Pulmonary artery endothelial cell (primary cell): ENCODE measurements at places on chromosomes 11 and 22. TPM values are rescaled to one million over a fixed set of nuclear protein-coding genes. Genes with fewer than 3 reads are reported as not detected.

Gene BACE1
- total RNA-seq, result 9.3 and 12.4 TPM in 2 replicates

Gene AMPD3
- 0.66 and 3.4 TPM in 2 replicates for total RNA-seq

Gene PHETA2
- total RNA-seq, result 17.5 and 25.4 TPM in 2 replicates

Gene KCNQ1
- 0.04 and 0.07 TPM in 2 replicates for total RNA-seq

Gene SHANK3
- total RNA-seq, result 12.2 and 15.1 TPM in 2 replicates

Gene SGSM1
- total RNA-seq, result 0.20 and 0.21 TPM in 2 replicates

Gene MAP6
- 0.13 and 0.14 TPM in 2 replicates for total RNA-seq

Gene KCNK4
- total RNA-seq, result 0.07 TPM in 1 of 2 replicates, not detected in the other

DNA sequence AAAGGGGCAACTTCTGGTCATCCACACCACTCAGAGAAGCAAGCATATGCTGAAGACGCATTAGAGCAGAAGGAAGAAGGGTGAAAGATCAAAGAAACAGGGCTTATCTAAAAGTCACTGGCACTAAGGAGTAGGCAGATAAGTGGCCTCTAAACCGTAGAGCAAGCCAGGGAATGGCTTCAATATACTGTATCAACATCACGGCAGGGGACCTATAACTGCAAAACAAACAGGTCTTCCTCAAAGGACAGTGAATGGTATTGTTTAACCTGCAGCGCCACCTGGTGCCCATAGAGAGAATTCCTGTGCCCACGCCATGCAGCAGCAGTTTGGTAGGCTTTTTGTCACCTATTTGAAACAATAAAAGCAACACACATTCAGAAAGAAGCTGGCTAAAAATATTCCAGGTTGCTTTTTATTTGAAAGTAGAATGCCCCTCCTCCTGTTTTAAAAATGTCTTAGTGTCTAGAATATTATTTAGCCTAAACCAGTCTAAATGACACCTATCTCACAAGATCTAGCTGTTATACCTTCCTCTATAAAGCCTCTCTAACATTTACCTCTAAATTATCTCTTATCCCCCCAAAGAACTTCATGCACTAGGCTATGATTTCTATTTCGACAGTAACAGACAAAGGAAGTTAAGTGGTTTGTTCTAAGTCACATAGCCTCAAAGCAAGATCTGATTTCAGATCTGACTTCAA lies 21.8 kb downstream of the SNX19 start:
- peak; percentile 48 for DNase-seq

DNA sequence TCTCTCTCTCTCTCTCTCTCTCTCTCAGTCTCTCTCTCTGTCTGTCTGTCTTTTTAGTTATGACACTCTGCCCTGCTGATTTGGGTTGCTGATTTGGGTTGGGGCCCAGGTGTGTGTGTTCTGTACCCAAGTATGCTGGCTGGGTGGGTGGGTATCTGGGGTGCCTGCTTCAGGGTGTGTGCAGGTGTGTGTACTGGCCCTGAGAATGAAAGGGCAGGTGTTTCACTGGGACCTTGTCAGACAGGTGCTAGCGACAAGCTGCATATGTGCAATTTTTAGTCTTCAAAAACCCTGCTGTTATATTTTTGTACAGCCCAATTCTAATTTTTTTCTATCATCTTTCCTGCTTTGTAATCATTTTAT lies 943 bp downstream of the CSF2RB start:
- DNase-seq, result no peak

DNA sequence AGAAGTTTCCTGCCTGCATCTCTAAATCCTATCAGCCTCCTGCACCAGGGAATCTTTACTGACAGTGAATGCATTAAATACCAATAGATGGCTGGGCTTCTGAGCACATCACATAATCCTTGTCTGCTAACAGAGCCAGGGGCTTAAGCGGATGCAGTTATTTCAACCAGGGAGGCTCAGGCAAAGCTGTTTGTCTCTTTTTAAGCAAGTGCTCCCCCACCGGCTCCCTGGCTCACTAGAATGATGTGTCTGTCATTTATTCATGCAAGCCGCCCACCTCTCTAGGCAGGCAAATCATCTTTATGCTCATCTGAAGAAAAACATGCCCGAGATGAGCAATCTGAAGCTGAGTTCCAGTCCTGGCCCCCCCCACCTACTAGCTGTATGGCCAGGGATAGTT lies 182.3 kb downstream of the TENM4 start:
- no peak for DNase-seq

- no peak for DNase-seq
These were observed 108.0 kb downstream of the MICAL3 start for GRCh38 chr22:17916226-17916889.

GRCh38 chr11:75597636-75598035 lies 35.6 kb downstream of the SERPINH1 start:
- DNase-seq, result no peak

DNA sequence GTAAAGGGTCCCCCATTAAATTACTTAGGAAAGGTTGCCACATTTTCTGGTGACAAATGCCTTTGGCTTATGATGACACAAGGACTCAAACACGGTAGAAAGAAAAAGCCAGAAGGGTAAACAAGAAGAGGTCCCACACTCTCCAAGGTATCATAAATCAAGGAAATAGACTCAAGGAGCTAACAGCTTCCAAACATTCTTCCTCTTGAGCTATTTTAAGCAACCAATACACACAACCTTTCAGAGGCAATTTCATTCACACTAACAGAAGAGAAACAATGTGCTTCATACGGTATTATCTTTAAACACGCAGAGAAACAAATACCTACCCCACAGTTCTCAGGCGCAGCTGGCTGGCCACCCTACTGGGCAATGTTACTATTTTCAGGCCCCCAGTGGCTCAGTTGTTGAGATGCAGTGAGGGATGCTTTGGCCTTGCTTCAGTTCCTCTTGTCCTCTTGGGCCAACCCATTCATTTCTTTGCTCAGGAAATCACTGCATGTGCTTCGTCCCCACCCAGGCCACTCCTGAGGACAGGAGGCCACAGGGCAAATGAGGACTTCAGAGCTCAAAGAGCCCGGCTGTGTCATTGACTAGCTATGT lies 15.8 kb downstream of the ABTB2 start:
- DNase-seq, result no peak

GRCh38 chr11:66541892-66542291 lies 4.0 kb downstream of the ZDHHC24 start:
- DNase-seq, result no peak

DNA sequence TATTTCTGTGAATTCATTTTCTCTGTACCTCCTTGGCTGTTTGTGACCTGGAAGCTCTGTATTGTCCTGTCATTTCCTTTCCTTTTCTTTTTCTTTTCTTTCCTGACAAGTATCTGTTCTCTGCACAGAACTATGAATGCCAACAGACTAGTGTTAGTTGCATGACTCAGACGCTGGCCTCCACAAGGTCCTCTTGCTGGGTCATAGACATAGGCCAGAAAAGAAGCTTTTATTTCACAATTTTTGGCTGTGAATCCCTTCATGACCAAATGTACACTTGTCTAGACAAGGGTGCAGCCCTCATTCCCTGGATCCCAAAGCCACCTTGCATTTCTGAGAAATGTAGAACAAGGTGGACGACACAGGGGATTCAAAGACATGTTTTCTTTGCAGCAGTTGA lies 104.1 kb upstream of the MTNR1B start:
- no peak for DNase-seq

DNA sequence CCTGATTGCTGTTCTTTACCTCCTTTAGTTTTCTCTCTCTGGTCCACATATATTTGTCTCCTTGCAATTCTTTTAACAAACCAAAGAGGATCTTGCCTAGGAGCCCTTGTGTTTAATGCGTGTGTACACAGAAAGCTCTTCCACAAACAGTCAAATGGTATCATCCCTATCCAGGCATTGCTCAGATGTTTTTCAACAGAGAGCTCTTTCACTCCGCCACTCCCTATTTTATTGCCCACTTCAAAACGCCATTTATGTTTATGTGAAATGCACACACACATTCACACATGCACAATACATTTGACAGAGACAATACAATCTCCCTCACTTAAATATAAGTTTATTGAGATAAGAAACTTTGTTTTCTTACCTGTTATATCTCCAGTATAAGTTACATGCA lies 4.7 kb downstream of the OR5AP2 start:
- DNase-seq, result no peak

- no peak for DNase-seq
These were observed 19.2 kb downstream of the SERPIND1 start for GRCh38 chr22:20792966-20793728.

GRCh38 chr11:2261436-2262230 lies 8.8 kb downstream of the ASCL2 start:
- DNase-seq, result no peak

DNA sequence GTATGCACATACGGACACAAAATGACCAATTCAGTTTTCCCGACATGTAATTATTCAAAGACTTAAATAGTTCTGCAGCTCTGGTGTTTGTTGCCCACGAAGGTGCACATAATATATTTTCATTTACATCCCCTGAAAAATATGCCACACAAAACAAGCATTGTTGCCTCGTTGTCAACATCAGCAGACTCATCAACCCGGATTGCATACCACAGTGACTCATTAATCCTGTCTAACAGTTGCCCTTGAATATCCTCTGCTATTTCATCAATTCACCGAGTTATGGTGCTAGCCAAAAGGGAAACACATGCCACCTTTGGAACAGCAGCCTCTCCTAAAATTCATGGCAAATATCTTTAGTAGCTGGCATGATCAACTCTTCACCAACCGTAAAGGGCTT lies 582.2 kb downstream of the LRRC4C start:
- no peak for DNase-seq

GRCh38 chr11:69950120-69950519 lies 128.0 kb upstream of the ANO1 start:
- DNase-seq, result no peak

DNA sequence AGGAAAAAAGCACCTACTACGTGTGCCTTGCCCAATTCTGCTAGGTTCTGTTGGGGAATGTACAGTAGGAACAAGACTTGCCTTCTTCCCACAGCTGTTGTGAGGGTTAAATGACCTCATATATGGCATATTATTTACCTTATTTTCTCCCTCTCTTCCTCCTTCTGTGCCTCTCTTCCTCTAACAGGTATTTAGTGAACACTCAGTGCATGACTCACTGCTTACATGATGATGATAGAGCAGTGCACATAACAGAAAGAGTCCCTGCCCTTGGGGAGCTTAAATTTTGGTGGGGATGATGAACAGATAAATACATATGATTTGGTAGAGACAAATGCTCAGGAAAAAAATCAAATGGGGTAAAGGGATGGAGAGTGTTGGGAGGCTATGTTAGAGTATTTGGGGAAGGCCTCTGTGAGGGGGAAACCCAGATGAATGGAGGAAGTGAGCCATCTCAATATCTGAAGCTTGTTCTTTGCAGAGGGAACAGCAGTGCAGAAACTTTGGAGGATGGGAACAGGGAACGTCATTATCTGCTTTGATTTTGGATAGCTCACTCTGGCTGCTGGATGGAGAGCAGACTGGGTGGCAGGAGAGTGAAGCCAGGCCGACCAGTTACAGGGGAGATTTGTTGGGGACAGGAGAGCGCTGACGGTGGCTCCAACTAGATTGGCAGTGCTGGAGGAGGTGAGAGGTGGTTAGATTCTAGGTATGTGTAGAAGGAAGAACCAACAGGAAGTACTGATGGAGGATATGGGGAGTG lies 95.5 kb upstream of the TENM4 start:
- no peak for DNase-seq

DNA sequence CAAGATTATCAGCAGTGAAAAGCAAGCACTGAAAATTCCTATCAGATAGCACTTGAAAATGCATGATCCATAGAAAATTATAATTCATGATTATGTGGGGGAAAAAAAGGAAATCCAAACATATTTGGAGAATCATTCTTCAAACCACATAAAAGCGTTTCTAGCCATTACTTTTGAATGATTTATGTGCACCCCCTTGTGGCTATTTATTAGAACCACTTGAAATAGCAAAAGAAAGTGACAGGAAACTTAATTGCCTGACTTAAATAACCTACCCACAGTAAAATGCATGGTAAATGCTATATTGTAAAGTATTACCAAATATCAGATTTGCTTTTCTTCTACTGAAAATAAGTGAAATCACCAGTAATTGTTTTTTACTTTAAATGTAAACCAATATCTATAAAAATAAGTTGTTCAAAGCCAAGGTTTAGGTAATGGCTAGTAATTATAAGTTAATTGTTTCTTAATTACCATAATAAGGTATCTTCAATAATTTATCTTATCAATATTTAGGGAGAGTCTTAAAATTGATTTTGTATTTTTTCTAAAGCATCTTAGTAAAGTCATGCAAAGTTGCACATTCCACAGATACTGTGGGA lies 168.5 kb downstream of the ARHGAP42 start:
- DNase-seq, result peak; percentile 13

DNA sequence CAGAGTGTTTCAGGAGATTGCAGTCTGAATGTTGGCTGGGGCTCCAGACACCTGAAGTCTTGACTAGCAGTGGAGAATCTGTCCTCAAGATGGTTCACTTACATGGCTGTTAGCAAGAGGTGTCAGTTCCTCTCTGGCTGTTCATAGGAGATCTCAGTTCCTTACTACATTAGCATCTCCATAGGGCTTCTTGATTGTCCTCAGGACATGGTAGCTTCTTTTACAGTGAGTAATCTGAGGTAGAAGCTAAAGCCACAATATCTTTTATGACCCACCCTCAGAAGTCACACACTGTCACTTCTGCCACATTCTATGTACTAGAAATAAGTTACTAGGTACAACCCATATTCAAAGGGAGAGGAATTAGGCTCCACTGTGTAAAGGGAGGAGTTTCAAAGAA lies 10.5 kb upstream of the PATL1 start:
- DNase-seq, result no peak

DNA sequence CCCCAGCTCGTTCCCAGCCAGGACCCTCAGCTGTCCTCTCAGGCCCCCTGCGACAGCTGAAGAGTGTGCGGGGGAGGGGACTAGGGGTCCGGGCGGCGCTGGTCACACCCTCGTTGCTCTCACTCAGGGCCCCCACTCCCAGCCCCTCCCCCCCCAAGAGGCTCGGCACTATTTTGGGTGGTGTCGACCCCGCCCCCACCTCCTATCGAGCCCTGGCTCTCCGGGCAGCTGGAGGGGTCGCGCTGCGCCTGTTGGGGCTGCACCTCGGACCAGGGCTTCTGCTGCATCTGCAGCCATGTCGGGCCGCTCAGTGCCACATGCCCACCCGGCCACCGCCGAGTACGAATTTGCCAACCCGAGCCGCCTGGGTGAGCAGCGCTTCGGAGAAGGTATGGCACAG lies at the start of gene HSPB2:
TSS of gene HSPB2 (plus strand) at position 200 of the 400 bp plus-strand sequence. CDS start at position 296, 96 bp downstream.
- no peak for DNase-seq

DNA sequence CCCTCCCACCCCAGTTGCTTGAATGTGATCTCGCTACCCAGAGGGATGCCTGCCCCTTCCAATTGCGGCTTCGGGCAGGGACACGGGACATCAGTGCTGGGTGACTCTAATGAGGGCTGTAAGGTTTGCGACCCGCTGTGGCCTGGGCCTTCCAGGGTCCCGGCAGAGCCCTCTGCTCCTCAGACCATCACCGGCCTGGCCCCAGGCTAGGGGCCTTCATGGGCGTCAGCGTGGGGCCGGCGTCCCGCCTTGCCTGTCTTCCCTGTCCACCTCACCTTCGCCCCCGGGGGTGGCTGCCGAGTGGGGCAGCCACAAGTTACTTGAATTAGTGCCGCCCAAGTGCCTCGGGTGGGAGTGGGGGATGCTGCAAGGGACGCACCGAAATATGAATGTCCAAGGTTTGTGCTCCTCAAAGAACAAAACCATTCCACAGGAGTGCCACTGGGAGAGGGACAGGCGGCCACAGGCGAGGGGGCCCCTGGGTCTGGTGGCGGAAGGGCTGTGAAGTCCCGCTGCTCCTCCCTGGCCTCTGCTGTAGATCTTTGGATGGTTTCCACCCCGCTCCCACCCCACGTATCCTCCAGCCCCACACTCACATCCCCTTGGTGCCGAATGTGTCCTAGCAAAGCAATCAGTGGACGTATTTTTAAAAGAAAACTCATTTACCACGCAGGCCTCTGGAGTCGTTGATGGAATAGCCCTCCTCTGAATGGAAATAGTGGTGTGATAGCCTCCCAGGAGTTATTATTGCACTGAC lies 317.1 kb downstream of the NTM start:
- DNase-seq, result no peak
